Glomerular endothelial cell (primary cell): ENCODE measurements at places on chromosomes 12 and 14. TPM values are rescaled to one million over a fixed set of nuclear protein-coding genes. Genes with fewer than 3 reads are reported as not detected.

DNA sequence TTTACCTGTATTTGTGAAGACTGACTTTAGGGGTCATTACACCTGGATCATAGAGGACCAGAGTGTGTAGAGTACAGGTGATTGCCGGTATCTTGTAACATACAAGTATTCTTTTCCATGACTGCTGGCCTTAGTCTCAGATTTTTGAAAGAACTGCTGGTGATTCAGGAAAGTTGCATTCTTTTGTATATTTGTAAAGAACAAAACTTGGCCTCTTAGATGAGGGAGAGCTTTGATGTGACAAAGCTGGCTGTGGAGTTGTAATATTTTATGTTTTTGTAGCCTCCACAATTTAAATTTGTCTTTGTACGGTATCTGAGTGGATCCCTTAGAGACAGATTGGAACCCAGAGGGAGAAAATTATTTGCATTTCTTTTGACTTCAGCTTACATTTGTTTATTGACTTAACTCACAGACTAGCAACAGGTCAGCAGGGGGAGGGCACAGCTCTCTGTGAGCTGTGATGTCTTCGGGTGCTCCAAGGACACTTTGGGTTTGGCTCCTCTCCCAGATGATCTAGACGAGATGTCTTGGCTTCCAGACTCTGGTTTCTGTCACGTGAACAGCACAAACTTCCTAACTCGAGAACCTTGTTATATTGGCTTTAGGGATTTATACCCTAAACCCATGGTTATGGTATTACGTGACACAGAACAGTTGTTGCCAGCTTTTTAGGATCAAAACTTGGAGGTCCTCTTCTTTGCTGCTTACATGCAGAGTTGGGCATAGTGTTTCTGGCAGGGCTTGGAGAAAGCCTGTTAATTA lies 65.9 kb downstream of the DAAM1 start:
- no peak for DNase-seq

KRT5 gene
- total RNA-seq, result not detected in 2 replicates

DNA sequence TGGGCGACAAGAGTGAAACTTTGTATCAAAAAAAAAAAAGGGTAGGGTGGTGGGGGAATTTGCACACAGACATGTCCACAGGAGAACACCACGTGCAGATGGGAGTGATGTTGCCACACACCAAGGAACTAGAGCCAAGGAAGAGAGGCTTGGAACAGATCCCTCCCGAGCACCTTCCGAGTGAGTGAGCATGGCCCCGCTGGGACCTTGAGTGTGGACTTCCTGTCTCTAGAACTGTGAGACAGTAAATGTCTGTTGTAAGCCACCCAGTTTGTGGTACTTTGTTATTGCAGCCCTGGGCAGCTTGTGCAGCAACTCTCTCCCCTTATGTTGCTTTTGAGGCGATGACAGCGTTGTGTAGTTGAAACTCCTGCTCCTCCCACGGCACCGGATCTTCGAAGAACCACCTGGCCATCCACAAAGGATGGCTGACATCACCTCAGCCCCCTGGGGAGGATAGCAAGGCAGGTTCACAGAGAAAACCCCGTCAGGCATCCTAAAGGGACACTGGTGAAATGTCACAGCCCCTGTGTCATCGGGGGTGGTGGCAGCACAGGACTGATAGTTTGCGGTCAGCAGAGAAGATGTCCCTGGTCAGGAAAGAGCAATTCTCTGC lies 54.7 kb upstream of the PLEKHG3 start:
- DNase-seq, result no peak

DNA sequence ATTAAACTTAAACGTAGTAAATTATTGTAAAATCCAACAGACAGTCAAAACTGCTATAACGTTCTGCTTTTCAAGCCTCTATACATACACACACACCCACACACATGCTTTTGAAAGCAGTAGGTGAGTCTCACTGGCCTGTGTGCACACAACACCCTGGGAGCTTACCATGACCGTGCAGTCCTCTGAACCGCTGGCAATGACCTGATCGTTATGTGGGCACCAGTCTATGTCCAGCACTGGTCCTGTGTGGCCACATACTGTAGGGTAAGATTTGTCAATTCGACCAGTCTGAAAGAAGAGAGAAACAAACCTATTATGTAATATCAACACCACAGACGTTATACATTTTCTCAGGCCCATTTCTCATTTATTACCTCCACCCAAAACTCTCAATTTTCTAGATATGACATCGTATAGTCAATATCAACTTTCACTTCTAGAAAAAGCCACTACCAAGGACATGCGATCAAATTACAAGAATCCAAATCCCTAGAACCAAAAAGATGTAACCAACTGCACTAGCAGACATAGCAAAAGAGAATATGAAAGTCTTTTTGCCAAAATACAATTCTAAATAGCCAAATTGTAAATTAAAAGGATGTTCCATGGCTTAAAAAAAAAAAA lies 44.5 kb upstream of the SELPLG start:
- no peak for DNase-seq

EEA1 gene
- total RNA-seq, result 25.1 and 28.2 TPM in 2 replicates

DNA sequence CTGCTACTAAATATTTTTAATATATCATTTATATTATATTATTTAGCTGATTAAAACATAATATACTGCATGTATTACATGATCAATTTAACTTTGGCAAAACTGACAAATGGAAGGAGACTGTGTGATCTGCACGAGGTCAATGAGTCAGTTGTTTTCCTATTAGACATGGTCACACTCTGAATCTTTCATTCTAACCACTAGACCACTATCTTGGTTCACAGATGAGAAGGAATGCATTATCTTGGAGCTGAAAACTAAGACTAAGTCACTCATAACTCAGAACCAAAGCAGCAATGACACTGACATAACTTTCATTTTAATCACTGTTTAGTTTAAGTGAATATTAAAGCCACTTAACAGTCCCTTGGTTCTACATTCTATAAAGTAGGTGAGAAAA lies 37.4 kb downstream of the GNPTAB start:
- DNase-seq, result no peak

CPNE6 gene
- total RNA-seq, result not detected in 2 replicates

DNA sequence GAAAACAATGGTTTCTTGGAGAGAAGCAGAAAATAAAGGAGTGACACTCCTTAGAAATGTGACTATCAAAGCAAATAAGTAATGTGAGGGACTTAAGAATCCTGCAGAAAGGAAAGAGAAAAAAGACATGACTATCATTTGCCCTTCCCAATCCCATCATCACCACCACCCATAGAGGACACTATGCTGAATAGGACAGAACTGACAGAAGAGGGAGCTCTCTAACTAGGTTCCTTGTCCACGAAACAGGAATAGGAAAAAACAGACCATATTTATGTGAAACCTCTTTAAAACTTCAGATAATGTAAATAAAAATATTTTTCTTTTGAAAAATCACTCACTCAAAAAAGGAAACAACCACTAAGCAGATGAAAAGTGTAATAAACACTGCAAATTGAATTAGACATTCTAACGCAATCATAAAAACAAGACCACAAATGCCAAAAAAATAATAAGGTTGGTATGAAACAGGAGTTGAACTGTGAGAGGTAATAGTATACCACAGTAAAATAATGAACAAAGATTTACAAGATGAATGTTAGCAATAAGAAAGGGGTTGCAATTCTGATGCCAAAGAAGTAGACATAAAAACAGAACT lies 24.1 kb downstream of the KLRD1 start:
- peak; percentile 56 for DNase-seq
